Naive thymus-derived CD4-positive, alpha-beta T cell (primary cell): ENCODE measurements at places on chromosomes 6 and 20.

DNA sequence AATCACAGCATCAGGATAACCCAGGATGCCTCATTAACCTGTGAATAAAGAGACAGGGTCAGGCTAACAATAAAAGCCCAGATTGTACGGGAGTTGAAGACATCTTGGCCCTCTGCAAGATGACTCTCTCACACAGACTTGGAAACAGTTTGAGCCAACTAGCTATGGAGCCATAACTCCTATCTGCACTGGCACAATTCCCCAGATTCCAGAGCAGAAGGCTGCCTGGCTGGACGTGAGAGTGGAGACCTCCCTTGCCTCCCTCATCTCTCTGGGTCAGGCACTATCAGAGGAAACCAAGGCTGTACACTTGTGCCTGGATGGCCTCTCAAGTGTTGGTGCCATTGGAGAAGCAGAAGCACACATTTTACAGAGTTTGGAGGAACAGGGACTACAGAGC, 312.6 kb downstream of the THBS2 start:
- DNase-seq = no peak

- DNase-seq = no peak
These were observed 46.3 kb upstream of the SCRT2 start for GRCh38 chr20:721876-722275.

- no peak for DNase-seq
These were observed 19.9 kb downstream of the ATXN1 start for GRCh38 chr6:16741112-16742016.

DNA sequence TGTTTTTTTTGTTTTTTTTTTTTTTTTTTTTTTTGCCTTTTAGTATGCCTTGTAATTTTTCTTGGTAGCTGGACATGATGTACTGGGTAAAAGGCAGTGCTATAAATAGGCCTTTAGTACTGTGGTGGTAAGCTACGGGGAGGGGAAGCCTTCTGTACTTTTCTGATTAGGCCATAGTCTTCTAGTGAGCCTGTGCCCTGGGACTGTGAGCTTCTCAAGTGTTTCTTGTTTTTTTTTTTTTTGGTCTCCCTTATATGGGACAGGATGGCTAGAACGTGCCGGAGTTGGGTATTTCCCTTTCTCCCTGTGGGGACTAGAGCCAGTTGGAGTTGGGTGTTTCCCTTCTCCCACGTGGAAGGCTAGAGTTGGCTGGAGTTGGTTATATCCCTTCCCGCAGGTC, 59.4 kb upstream of the PRELID3B start:
- no peak for DNase-seq

DNA sequence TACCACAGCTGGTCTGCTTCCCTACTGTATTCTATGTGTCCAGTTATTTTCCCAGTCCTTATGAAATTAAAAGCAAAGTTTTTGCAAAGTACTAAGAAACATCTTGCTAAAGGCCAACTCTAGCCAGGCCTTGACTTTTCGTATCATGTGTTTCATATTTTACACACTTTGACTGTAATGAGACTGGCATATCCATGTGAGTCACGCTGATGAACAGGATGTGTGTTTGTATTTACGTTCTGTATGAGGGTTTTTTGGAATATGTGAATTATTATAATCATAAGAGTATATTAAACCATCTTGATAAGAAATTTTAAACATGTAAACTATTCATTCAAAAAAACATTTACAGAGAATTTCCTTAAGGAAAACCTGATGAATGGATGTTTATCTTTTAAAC, 59.7 kb downstream of the EYA4 start:
- no peak for DNase-seq

DNA sequence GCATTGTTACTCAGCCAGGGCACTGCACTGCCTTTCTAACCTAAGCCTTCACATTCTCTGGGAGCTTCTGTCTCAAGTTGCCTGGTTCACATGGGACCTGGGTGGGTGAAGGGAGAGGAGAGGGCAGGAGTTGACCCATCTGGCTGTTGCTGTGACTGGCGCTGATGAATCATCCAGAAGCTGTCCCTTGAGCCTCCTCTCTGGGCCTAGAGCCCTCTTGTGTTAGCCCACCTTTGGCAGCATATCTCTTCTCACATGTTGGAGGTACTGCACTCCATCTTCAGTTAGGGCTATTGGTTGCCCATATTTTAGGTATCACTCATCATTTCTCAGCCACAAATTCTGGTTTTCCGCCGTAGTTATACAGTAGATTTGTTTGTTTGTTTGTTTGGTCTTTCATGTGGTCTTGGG, 19.8 kb downstream of the XRN2 start:
- DNase-seq = no peak

- no peak for DNase-seq
These were observed 12.8 kb downstream of the NT5E start for GRCh38 chr6:85462673-85463072.
